ENCODE measurements at places on chromosomes 5 and 9.

DNA sequence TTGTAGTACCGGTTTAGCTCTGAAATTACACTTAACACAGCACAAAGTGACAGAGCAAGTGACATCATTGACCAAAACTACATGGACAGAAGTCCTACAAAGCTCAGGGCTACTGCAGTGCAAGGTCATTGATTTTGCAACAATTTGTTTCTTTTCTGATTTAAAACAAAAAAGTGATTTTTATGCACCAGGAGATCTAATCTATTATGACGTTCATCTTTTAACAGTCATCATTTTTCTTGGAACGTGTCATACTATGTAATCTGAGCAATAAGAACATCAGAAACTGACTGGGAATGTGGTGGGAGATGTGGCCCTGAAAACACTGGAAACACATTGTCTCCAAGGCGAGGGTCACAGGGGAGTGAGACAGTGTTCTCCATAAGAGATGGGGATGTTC lies 17.4 kb upstream of the ZFAND5 start:
- DNase-seq = no peak

- DNase-seq = no peak
These were observed 15.0 kb upstream of the HMGCR start for GRCh38 chr5:75322066-75322465.

DNA sequence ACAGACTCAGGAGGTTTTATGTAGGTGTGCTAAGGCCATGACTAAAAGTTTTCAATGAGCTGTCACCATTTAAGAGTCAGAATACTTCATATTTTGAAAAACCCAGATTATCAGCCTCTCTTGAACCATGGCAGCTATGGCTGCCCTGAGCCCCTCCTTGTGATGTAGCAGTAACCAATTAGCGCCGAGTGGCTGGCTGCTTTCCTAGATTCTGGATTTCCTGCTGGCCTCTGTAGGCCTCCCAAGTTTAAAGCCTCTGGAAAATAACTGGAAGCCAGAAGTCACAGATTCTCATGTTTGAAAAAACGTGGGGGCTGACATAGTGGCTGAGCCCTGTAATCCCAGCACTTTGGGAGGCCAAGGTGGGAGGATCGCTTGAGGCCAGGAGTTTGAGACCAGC lies 25.5 kb downstream of the DAB2IP start:
- DNase-seq = no peak

- DNase-seq = no peak
These were observed 5.1 kb upstream of the GNPDA1 start for GRCh38 chr5:142017832-142018427.

DNA sequence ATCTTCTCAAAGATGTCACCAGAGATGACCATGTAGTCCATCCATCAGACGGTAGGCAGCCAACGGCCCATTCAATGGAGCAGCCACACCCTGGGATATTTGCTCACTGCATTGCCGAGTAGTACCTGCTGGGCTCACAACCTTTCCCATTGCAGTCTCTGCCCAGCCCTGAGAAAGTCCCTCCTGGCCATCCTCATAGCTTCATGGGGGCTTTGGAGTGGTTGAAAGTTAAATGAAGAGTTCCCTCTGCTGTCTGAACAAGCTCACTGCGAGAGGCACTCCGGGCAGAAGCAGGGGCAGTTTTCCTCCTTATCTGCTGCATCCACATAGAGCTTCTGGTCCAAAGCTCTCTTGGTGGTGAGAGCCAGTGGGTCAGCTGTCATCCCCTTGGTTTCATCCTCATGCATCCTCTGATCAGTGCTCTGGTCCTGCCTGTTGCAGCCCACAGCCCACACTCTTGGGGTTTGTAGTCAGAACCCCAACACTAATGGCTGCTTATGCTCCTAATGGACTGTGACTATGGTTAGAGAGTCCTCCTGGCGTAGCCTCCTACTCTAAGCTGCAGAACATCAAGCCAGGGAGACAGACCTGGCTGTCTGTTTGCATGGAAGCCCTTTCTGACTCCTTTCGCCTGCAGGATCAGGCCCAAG lies 23.3 kb downstream of the TNFSF8 start:
- no peak for DNase-seq

- DNase-seq = no peak
These were observed 103.2 kb downstream of the LHFPL2 start for GRCh38 chr5:78545406-78545805.

GRCh38 chr5:171806976-171807747 lies 21.5 kb downstream of the SMIM23 start:
- DNase-seq = no peak

DNA sequence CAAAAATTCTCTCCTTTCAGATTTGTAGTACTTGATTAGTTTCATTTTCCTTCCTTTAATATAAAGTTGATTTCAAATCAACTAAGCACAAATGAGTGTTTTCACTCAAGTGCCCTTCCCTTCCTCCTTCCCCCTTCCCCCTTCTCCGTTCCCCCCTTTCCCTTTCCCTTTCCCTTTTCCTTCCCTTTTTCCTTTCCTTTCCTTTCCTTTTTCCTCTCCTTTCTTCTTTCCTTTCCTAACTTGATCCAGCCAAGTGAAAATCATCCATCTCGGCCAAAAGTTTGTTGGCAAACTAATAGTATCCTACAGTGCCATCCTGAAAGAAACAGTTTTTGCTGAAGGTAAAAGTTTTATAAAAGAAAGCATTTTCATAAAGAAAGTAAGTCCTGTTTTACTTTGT lies 85.3 kb upstream of the CD180 start:
- no peak for DNase-seq

GRCh38 chr5:18072600-18072999 lies 438.3 kb downstream of the TAF11L14 start:
- DNase-seq = no peak

Data from NCI-H2081 treated with DMSO at 0.1 percent for 48 hours (cell line).